ENCODE measurements at places on chromosomes 4 and X. TPM values are rescaled to one million over a fixed set of nuclear protein-coding genes. Genes with fewer than 3 reads are reported as not detected.

GRCh38 chr4:105305019-105305836, 158.6 kb downstream of the TET2 start:
- no peak for DNase-seq

DNA sequence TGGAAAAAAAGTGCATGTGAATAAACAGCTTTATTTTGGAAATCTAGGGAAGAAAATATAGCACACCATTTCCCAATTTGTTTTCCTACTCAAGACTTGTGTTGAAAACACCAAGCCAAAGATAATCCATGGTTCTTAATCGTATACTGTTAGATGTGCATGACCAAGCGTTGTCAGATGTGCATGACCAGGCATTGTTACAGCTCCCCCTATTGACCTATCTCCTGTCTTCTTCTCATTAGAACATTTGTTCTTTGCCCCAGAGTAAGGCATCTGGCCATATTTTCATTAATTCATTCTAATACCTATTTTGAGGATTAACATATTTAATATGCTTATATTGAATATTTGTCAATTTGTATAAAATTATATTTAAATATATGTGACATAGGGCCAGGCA, 14.4 kb upstream of the VCX start:
- no peak for DNase-seq

DNA sequence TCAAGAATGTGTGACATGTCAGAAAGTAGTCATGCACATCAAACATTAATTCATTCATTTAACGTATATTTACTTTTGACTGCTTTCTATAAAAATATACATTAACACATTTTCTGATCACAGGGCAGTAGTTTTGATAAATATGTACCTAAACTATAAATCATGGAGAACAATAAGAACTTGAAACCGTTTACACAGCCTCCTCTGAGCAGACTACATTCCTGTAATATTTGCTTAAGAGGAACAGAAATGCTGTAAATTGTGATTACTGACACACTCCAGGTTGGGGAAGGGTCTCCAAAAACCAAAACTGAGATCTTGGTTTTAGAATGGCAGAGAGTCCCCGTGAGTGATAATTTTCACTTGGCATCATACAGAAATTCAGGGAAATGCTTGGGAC, 120.7 kb upstream of the PPARGC1A start:
- no peak for DNase-seq

GRCh38 chr4:88660446-88661294, 37.0 kb downstream of the NAP1L5 start:
- no peak for DNase-seq

- DNase-seq, result no peak
Measured at GRCh38 chr4:14254252-14254651, 626.7 kb upstream of the BOD1L1 start.

Gene SLC4A4
- total RNA-seq, result 1.2 TPM

DNA sequence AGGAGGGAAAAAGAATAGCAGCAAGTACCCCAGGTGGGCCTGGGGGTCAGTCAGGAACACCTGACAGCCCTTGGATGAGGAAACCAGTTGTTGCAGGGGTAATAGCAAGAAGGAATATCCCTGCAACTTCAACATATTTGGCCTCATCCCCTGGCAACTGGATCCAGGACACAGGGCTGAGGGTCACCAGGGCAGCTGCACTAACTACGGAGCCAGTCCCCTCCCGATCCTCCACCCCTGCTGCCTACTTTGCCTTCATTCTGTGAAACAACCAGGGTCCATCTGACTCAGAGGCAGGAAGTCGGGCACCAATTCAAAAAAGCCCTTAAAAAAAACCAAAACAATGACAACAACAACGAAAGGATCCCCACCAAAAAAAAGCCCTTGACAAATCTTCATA, 52.9 kb downstream of the FRMPD3 start:
- DNase-seq, result no peak

DNA sequence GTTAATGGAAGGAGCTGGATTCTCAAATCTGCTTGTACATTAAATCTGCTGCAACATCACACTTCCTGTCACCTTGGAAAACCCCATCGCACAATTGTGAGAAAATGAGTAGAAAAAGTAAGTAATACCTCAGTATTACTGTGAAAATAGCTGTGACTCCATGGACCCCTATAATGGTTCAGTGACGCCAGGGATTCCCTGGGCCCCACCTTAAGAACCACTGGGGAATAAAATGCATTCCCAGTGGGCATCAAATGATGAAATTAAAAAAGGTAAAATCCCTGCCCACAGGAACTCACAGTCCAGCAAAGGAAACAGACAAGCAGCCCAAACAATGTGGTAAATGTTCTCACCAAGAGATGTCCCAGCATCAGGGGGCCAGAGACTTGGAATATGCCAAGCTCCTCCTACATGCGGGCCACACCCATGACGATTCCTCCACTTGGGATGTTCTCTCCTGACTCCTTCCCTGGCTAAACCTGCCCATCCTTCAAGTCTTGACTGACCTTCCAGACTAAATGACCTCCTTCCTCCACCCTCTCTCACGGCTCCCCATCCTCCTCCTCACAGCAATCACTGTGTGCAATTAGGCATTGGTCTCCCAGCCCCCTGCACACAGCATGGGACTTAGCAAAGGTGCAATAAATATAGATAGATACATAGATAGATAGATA, 2.6 kb downstream of the EVC2 start:
- DNase-seq, result no peak

Gene SOWAHB
- not detected for total RNA-seq

DNA sequence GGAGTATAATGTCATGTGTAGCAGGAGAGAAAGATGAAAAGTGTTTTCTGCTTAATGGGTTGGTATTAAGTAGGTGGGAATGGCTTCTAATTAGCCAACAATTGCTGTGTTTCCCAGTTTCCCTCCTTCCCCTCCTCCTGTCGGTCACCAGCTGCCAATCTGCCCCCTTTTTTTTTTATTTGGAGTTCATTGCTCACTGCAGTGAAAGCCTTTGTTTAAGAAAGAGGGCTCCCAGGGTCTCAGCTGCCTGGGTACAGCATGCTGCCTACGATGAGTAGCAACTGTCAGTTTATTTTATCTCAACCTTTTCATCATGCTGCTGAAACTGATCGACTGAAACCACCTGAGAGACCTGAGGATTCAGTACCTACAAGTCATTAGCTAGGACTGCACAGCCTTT, 149.0 kb downstream of the POU4F2 start:
- DNase-seq, result no peak

GRCh38 chr4:158913766-158914165, 144.9 kb downstream of the FNIP2 start:
- DNase-seq, result no peak

GRCh38 chr4:59200992-59201391, 1999.1 kb upstream of the ADGRL3 start:
- no peak for DNase-seq

DNA sequence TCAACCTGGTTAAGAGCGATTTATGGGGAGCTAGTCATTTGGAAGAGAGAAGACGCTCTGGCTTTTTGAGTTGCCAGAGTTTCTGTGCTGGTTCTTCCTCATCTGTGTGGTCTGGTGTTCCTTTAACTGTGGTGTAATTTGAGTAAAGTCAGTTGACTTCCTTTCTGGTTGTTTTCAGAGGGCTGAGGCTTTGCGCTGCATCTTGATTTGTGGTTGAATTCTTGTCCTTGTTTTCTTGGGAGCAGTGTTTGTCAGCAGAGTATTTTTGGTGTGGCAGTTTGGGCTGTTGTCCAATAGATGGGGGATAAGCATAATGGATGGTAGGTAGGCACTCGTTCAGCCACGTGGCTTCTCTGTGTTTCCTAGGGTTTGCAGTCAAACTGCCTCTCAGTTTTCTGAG, 2143.2 kb upstream of the TENM3 start:
- DNase-seq, result no peak

Gene SMARCA5
- total RNA-seq, result 43.9 TPM

DNA sequence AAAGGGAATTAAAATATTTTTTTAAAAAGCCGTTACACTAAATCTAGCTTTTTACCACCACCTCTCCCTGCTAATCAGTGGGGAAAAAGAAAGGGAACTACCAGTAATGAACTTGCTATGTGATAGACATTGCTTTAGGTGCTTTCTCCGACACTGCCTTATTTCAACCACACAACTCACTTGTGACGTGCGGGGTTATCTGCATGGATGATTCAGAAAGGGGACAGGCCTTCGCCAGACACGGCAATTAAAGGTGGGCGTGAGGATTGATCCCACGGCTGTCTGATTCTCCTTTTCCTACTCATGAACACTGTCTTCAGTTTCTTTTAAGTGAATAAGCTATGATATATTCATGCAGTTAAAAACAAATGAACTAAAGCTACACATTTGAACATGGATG, 882 bp upstream of the CXCR3 start:
- no peak for DNase-seq

Gene TEX13B
- not detected for total RNA-seq

Gene HPSE
- total RNA-seq, result 0.91 TPM

Gene TLR6
- total RNA-seq, result 1.7 TPM

Gene NAP1L5
- 7.5 TPM for total RNA-seq

Gene TMEM47
- 213 TPM for total RNA-seq

- DNase-seq, result no peak
Measured at GRCh38 chr4:1318488-1319213, 28.4 kb upstream of the UVSSA start.

DNA sequence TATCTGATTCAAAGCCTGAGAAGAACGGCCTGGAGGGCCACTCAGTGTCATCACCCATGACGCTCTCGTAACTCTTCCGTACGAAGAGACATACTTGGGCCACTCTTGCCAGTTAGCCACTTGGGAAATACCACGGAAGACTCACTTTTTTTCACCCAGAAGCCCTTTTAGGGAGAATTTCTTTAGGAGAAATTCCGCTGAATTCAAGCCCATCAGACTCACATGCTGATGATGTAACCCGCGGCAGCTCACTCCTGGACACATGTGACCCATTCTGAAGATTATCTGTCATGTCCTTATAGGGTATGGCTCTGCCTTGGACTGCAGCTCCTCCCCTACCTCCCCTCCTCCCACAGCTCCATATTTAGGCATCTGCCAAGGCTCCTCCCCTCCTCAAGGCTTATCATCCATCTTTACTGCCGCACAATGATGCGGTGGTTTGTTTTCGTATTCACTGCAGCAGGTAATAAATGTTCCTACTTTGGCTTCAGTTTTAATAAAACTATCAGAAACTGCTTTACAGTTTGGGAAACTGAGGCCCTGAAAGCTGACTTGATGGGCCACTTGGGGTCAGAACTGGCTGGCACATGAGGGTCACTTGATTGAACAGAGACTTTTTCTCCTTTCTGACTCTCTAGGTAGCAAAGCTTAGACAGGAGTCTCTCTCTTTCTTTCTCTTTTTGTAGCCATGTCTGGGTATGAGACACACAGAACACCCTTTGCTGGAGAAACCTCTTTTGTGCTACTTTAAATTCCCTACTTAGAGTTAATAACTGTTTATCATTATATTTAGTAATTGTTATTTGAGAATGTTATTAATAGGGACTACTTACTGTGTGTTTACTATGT, 42.1 kb downstream of the RHOH start:
- DNase-seq, result no peak

DNA sequence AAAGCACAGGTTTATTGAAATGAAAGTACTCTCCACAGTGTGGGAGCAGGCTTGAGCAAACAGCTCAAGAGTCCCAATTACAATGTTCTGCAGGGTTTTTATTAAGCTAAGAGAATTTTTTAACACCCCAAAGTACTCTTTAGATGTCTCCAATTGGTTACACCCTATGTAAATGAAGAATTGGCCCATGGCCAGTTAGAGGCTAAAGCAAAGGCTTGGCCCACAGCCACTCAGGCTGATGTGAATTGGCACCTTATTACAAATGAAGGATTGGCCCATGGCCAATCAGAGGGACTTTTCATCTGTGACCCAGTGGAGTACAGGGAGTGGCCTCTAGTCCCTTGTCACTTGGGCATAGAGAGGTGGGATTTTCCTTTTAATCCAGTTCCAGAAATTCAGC, 30.1 kb upstream of the IQCM start:
- no peak for DNase-seq

Gene NPY2R
- 0.39 TPM for total RNA-seq

- no peak for DNase-seq
Measured at GRCh38 chr4:13160920-13161319, 323.2 kb downstream of the RAB28 start.

Measured in esophagus muscularis mucosa (tissue), 4 donors.